ENCODE measurements at places on chromosomes 6 and 20.

DNA sequence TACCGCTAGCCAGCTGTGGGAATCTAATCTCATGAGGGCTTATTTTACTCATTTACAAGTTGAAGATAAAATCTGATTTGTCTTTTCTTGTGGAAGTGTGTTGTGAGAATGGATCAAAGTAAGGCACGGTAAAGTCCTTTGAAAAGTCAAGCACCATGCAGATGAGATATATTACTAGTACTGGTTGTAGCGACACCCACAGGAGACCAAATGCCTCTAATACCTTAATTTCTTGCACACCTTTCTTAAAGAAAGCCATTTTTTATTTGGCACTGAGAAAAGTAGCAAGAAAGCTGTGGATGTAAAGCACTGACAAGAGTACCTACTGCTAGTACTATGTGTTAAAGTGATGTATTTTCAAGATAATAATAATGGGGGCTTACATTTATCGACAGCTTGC lies 191.0 kb upstream of the MMS22L start:
- DNase-seq: no peak

GRCh38 chr6:94462231-94462630 lies 1042.9 kb upstream of the EPHA7 start:
- no peak for DNase-seq

DNA sequence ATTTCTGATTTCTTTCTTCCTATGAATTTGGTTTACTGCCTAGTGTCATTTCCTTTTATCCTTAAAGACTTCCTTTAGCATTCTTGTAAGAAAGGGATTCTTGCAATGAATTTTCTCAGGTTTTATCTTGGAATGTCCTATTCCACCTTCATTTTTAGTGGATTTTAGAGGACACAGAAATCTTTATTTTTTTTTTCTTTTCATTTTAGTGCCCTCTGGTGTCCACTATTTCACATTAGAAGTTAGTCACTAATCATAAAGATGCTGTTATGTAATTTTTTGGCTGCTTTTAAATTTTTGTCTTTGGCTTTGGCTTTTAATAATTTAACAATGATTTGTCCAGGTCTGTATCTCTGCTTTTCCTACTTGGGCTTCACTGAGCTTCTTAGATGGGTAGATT lies 28.1 kb downstream of the LMBRD1 start:
- no peak for DNase-seq

GRCh38 chr6:22372922-22373321 lies 76.1 kb upstream of the PRL start:
- DNase-seq: no peak

GRCh38 chr6:112466373-112467151 lies 119.4 kb downstream of the RFPL4B start:
- DNase-seq: no peak

GRCh38 chr6:119347466-119348095 lies 2.0 kb downstream of the MAN1A1 start:
- DNase-seq: no peak

DNA sequence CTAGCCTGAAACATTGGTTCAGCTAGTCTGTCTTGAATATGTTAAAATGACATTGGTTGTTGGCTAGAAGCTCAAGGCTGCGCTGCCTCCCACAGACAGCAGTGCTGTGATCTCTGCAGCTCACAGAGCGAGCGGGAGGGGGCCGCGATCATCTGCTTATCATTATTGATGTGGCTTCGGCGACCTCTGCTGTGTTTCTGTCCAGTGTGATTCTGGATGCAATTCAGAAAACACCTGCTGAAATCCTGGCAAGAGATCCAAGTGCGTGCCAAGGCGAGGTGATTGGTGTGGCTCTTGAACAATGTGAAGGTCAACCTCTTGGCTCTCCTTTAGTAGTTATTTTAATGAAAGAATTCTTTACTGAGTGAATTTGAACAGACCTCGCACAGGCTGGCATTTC lies 142.3 kb upstream of the SASH1 start:
- peak; percentile 17 for DNase-seq
